CD4-positive, alpha-beta T cell treated with Interferon gamma for 1 hour (primary cell): ENCODE measurements at places on chromosomes 3 and 15.

DNA sequence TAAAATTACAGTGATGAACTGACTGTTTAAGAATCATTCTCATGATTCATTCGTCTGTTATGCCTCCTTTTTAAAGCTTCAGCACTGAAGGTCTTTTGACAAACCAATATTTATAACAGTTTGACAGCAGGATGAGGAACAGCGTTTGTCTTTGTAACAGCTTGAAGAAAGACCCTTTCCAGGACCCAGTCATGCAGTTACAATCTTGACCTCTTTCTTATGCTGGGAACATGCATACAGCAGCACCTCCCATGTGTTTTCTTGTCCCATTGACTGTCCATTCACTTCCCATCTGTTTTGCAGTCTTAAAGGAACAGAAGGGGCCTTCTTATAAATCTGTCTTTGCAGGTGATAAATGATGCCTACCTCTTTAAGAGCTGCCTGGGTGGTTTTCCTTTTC is 87.2 kb downstream of the OPA1 start:
- no peak for DNase-seq

- no peak for DNase-seq
Observed at GRCh38 chr3:101861212-101861788, 12.0 kb downstream of the NFKBIZ start.

- no peak for DNase-seq
Observed at GRCh38 chr3:16406579-16406978, 106.9 kb downstream of the RFTN1 start.

- no peak for DNase-seq
Observed at GRCh38 chr15:61715082-61715481, 345.2 kb downstream of the VPS13C start.

- DNase-seq = no peak
Observed at GRCh38 chr3:191383124-191383523, 52.8 kb upstream of the UTS2B start.

- no peak for DNase-seq
Observed at GRCh38 chr3:153165261-153165681, 3.2 kb downstream of the RAP2B start.

- no peak for DNase-seq
Observed at GRCh38 chr15:33612721-33613304, 302.0 kb downstream of the RYR3 start.

DNA sequence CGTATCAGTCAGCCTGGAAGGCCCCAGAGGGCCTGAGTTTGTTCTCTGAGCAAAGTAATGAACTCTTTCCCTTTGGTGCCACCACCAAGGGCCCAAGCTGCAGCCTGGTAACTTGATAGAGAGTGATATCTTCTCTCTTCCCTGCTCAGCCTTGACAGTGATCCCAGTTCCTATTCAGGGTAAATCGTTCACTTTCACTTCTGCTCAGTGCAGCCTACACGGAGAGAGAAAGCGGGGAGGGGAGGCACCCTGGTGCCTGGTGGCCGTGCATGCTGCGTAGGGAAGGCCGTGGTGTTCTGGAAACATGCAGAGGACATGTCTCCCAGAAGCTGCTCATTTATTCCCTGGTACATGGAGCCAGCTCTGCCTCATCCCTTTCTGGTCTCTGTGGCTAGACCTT is 54.9 kb downstream of the KIF9 start:
- no peak for DNase-seq

DNA sequence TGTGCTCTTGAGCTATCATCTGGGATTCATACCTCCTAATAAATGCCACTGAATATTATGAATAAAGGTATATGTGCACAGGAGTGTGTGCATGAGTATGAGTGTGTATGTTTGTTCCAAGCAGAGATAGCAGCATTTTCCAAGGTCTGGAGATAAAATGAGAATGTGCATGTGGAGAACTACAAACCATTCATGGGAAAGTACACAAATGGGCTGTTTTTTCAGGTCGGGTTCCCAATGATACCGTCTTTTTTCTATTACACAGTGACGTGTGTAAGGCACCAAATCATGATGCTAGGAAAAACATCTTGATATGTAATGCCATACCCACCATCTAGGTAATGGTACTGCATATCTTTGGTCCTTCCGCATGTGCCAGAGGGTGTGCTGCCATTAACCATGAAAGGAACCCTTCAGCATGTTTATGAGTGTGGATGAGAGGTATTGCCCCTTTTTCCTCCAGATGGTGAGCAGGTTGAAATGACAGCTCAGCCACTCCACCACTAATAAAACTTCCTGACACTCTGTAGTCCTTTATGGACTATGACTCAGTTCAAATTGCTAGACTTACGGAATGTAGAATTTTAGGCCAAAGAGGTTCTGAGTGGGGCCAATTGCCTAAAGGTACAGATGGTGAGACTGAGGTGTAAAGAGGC is 36.4 kb upstream of the COPB2 start:
- DNase-seq = no peak

DNA sequence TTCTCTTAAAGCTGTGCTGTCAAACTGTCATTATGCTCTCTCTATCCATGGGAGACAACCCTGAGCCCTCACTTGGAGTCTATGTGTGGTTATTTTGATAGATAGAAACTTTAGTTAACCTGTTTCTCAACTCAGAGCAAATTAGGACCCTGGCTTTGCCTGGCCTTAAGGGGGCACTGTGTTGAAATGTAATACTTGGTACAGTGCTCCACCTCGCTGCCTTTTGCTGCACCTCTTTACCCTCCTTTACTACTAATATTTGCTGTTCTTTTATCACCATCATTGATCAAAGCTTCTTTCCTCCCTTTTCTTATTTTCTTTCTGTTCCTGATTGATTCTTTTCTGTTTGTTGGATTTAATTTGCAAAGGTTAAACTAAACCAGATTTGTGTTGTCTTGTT is 34.3 kb downstream of the STT3B start:
- peak; percentile 5 for DNase-seq

GRCh38 chr3:19046440-19046839 is 101.9 kb upstream of the KCNH8 start:
- no peak for DNase-seq

- no peak for DNase-seq
Observed at GRCh38 chr3:123508178-123508577, 59.3 kb upstream of the ADCY5 start.

DNA sequence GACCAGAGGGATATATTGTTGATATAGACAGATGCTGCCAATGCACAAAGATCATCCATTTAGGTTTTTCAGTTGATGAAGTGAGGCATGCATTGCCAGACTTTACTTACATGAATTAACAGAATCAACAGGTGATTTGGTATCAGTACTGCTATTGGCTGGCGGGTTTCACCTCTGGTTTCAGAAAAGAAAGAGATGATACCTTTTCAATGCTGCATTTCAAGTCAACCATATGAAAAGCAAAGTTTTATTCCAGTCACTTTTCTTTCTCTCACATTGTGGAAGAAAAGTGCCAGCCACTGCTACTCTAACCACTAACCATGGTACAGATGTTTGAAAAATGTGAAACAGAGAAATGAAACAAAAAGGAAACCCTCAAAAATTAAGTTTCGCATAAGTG is 289.1 kb downstream of the TIGIT start:
- no peak for DNase-seq

GRCh38 chr3:18732474-18732873 is 307.3 kb upstream of the SATB1 start:
- no peak for DNase-seq

DNA sequence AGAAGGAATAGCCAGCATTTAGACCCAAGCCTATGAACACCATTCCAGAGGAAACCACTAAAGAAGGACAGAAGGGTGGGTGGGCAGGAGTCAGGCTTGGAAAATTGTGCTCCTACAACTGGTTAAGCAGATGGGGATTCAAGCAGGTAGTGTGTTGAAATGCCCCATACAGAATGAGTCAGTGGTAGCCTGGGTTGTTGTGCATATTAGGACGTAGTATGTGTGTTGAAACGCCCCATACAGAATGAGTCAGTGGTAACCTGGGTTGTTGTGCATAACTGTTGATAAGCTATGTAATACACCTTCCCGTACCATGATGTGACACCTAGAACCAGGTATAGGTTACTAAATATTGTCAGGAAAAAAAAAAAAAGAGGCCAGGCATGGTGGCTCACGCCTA is 34.0 kb downstream of the MINDY4B start:
- no peak for DNase-seq

- no peak for DNase-seq
Observed at GRCh38 chr15:56528136-56528535, 63.2 kb upstream of the MNS1 start.

- DNase-seq = no peak
Observed at GRCh38 chr15:75725719-75726607, 13.3 kb upstream of the CSPG4 start.

GRCh38 chr3:58071480-58071971 is 63.3 kb downstream of the FLNB start:
- no peak for DNase-seq

DNA sequence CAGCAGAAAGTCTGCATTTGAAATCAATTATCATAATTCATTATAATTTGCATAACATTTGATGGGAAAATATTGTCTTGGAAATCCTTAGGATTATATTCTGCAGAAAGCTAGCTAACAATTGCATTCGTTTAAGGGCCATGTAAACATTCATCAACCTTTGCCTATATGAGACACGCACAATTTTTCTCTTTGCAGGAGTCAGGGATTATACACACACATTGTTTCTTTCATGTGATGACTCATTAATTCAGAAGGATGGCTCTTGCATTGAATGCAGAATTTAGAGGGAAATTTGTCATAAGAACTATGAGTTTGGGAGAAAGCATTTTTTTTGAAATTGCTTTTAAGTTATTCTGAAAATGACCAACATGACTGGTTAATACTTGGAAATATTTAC is 844.7 kb downstream of the DIPK2A start:
- no peak for DNase-seq

DNA sequence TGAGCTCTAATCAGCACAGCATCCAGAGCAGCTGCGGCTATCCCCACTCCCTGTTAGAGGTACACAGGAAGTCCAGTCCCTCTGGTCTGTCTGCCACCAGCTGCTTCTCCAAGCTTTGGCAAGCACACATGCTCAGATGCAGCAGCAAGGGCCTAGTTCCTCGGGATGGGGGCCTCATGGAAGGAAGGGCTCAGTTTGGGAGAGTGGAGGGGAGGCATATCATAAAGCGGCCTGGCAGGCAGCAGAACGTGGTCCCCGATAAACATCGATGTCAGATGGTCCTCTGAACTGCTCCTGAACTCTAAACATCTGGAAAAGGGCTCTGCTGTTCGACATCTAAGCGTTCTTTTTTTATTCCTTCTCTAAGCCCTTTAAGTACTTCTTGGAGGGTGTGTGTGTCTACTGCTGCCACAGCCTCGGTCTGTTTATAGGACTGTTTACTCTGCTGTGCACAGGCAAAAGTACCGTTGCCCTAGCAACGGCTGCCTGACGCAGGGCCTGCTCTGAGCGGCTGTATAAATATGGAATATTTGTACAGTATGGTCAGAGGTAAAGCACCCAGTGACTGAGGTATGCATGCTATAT is 74.6 kb downstream of the PRICKLE2 start:
- no peak for DNase-seq

GRCh38 chr3:119642746-119643473 is 17.5 kb downstream of the POPDC2 start:
- no peak for DNase-seq

GRCh38 chr15:90619939-90620338 is 90.2 kb downstream of the CRTC3 start:
- no peak for DNase-seq

- no peak for DNase-seq
Observed at GRCh38 chr3:124483915-124484470, 246.3 kb upstream of the UMPS start.

DNA sequence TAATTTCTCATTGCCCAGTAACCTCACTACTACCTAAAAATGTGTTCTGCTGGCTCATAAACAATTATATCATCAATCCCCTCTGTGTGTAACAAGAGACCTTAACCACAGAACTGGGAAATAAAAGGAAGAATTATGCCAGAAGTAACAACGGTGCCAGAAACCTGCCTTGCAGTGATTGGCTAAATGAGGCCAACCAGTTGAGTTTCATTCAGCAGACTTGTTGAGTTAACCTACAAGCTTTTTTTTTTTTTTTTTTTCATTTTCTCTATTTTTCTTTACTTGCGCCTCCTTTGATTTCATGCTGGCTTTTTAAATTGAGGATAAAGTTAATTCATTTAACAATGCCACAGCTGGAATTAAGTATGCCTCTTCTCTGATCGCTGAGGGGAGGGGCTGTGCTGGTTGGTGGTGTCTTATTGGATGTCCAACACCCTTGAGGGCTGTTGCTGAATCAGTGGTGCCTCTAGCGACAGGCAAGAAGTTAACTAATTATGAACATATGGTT is 30.0 kb upstream of the GMNC start:
- no peak for DNase-seq

- DNase-seq = no peak
Observed at GRCh38 chr15:97199393-97200051, 761.0 kb upstream of the ARRDC4 start.

DNA sequence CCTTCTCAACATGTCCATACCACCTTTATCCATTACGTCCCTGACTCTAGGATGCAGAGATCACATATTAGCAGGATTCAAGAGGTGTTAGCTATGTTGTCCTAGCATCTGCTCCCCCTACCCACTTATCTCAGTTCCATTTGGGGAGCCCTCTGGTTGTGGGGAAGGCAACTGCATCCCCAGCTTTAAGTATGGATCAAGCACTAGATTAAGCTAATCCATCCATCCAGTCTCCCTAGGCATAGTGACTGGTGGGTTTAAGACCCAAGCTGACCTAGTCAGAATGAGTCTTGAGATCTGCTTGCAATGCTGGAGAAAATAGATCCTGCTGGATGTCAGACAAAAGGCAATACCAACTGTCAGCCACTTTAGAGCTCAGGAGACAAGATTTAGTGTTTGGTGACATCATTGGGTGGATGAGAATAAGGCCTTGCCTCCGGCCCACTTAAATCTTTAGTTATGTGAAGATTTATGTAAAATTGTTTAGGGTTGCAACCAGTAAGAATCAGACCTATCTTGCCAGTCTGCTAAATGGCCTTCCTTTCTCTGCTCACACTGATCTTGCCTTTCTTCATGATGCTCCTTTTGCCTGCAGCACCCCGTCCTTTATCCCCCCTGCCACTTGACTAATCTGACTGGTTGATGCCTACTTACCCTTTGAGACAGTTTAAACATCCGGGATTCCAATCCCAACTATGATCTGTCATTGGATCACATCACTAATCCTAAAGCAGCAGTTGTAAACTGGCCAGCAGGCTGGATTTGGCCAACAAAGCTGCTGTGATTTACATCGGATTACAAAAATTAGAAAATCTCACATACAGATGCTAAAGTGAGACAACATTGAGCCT is 2.1 kb upstream of the ISY1 start:
- DNase-seq = no peak

DNA sequence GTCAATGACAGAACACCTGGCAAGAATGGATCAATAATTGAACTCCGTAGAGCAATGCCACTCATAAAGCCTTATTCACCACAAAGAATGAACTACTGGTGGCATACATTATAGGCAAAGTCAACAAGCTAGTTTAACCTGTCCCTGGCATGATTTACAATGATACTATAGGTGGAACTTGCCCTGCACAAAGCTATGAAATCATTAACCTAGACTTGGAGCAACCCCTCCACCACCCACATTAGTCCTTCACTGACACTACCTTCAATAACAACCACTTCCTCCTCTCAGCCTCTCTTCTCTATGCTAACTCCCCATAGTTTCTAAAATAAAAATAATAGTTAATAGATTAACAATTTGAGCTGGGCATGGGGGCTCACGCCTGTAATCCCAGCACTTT is 54.4 kb downstream of the ACAP2 start:
- no peak for DNase-seq

GRCh38 chr15:78209646-78210348 is 24.6 kb downstream of the ACSBG1 start:
- no peak for DNase-seq

GRCh38 chr3:4678320-4678719 is 185.2 kb downstream of the ITPR1 start:
- DNase-seq = no peak
